ENCODE measurements at places on chromosomes 7 and 10.

GRCh38 chr7:24808518-24808917 is 51.3 kb upstream of the GSDME start:
- no peak for DNase-seq

GRCh38 chr7:4726566-4726965 is 44.5 kb downstream of the FOXK1 start:
- no peak for DNase-seq

DNA sequence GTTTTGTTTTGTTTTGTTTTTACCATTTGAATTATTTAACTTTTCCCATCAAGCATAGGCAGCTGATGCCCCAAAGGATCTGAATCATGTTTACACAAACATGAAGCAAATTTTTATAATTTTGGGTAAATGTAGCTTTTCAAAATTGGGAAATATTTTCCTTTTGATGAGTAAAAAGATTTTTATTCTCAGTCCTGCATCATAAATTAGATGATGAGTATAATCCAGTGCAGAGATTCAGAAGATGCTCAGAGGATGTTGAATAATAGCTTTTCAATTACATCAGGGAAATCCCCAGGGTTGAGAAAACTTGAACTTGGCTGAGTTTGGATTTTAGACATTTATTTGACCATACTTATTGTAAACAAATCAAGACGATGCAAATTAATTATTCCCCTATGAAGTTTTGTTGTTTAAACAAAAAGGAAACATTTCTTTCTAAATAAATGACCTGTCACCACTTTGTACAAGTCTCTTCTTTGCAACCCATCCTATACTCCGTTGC is 121.7 kb downstream of the FAM204A start:
- DNase-seq, result peak; percentile 55

- DNase-seq, result no peak
Observed at GRCh38 chr10:101565370-101565900, 22.6 kb downstream of the POLL start.

- DNase-seq, result peak; percentile 4
Observed at GRCh38 chr10:83272666-83273434, 866.5 kb upstream of the GHITM start.

DNA sequence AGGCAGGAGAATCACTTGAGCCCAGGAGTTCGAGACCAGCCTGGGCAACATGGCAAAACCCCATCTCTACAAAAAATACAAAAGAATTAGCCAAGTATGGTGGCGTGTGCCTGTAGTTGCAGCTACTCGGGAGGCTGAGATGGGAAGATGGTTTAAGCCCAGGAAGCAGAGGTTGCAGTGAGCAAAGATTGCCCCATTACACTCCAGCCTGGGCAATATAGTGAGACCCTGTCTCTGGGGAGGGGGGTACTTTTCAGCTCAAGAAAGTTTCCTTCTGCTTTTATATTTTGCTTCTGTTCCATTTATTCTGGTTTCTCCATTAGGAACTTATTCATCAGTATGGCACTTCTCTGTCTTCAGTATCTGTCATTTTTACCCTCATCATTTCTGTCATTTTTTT is 48.6 kb downstream of the COA1 start:
- DNase-seq, result no peak

- DNase-seq, result no peak
Observed at GRCh38 chr7:86199881-86200614, 443.7 kb upstream of the GRM3 start.

DNA sequence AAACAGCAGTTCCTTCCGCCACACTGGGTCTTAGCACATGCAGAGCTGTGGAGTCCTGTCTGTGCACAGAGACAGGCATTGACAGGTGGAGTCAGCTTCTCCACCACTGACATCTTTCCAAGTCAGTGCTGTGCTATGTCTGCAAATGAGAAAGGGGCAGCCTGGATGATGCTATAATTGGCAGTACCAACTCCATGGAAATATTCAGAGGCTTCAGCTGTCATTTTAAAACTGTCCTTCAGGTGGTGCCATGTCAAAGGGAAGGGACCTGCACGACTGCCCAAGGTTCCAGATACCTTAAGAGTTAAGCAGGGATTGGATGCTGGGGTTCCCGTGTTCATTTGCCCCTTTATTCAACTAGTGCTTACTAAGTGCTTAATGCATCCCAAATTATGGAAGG is 258.0 kb upstream of the PRKCQ start:
- no peak for DNase-seq

- DNase-seq, result peak; percentile 20
Observed at GRCh38 chr10:87092861-87093631, 1.6 kb downstream of the GLUD1 start.

DNA sequence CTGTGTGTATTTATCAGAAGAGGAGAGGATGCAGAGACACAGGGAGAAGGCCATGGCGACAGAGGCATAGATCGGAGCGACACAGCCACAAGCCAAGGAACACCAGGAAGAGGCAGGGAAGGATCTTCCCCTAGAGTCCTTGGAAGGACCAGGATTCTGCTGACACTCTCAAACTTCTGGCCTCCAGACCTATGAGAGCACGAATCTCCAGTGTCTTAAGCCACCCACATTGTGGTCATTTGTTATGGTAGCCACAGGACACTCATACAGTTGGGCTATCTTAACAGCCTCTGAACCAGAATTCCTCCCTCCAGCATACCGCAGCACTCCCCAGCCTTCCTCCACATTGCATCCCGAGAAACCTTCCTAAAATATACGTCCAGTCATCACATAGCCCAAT is 367.0 kb upstream of the MGMT start:
- DNase-seq, result no peak

DNA sequence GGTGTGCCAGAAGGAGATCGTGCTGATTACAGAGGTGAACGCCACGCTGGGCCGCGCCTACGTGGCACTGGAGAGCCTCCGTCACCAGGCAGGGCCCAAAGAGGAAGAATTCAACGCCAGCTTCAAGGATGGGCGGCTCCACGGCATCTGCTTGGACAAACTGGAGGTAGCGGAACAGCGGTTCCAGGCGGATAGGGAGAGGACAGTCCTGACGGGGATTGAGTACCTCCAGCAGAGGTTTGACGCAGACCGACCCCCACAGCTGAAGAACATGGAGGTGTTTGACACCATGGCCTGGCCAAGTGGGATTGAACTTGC is 12.1 kb upstream of the ATP6V0E2 start:
- DNase-seq, result no peak

DNA sequence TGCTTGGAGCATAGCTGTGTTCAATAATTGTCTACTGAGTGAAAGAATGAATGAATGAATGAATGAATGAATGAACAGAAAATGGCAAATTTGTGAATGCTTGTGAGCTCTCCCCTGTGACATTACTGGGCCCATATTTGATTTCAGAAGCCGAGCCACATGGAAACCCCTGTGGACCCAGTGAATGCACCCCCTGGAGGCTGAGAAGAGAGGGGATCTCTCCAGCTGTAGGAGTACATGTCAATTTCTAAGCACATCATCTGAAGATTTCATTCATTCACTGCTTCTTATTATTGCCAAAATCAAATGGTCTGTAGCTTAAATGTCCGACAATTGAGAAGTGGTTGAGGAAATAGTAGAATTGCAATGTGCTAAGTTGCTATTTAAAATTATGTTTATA is 58.3 kb upstream of the DOCK1 start:
- DNase-seq, result no peak

GRCh38 chr7:14765731-14766130 is 136.8 kb downstream of the DGKB start:
- no peak for DNase-seq

DNA sequence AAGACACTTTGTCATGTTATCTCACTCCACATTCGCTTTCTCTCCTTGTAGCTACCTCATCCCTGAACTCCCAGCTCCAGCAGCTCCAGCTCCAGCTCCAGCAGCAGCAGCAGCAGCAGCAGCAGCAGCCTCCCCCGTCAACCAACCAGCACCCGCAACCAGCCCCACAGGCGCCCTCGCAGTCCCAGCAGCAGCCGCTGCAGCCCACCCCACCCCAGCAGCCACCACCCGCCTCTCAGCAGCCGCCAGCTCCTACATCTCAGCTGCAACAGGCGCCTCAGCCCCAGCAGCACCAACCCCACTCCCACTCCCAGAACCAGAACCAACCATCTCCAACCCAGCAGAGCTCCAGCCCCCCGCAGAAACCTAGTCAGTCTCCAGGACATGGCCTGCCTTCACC is 226.6 kb upstream of the YAE1 start:
- DNase-seq, result no peak

DNA sequence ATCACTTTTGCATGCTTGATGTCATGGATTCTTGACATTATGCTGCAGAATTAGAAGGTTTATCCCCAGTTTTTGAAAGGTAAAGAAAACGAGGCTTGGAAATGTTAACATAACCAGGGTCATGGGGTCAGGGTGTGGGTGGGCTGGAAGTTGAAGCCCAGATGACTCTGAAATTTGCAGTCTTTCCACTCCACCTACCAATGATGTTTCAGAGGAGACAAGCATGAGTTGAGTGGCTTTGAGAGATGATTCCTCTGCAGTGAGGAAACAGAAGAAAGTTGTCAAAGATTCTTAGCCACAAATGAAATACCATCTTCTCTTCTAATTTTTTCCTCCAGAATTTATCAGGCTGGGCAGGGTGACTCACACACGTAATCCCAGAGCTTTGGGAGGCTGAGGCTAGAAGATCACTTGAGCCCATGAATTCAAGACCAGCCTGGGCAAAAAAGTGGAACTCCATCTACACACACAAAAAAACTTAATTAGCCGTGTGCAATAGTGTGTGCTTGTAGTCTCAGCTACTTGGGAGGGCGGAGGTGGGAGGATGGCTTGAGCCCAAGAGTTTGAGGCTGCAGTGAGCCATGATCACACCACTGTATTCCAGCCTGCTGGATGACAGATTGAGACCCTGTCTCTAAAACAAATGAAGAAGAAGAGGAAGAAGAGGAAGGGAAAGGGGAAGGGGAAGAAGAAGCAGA is 239.1 kb upstream of the AUTS2 start:
- DNase-seq, result peak; percentile 72

GRCh38 chr7:47253650-47254080 is 328.2 kb downstream of the TNS3 start:
- DNase-seq, result peak; percentile 68

DNA sequence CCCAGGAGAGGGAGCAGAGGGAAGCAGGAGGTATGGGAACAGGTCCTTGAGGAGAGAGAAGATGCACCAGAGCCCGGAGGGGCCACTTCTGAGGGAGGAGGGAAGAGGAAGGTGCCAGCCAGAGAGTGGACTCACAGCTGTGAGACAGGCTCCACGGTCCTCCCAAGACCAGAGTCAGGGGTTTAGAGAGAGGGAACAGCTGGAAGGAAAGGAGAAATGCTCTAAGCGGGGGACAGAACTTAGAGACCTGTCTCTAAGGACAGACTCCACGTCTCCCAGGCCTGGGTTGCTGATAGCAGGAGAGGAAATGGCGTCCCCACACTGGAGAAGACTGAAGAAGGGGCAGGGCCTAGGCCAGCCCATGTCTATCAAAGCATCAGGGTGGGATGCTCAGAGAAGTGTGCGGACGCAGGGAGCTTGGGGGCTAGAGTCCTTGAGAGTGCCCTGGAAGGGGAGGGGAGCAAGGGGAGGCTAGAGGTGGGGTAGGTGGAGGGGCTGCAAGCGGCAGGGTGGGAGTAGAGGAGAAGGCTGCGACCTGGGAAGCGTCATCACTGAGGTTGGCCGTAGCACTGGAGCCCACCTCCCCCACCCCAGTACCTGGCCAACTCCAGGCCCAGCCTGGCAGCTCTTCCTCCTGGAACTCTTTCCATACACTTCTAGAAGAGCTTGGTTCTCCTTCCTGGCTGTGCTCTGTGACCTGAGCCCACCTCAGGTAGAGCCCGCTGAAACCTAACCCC is 25.6 kb upstream of the GRID1 start:
- no peak for DNase-seq

GRCh38 chr10:74231375-74231774 is 80.4 kb downstream of the ADK start:
- no peak for DNase-seq

DNA sequence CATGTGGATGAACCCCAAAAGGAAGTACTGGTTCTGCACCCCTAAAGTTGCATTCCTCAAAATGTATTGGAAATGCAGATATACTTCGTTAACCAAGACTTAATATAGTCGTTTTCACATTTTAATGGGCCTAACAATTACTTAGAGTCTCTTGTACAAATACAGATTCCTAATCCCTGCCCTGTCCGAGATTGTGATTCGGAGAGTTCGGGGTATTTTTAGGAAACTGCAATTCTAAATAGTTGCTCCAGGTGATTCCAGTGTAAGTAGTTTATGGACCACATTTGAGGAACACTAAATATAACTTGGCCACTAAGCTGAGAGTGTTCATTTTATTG is 830 bp downstream of the TRUB1 start:
- DNase-seq, result no peak

- DNase-seq, result no peak
Observed at GRCh38 chr10:7667262-7668141, 736 bp upstream of the ITIH5 start.

DNA sequence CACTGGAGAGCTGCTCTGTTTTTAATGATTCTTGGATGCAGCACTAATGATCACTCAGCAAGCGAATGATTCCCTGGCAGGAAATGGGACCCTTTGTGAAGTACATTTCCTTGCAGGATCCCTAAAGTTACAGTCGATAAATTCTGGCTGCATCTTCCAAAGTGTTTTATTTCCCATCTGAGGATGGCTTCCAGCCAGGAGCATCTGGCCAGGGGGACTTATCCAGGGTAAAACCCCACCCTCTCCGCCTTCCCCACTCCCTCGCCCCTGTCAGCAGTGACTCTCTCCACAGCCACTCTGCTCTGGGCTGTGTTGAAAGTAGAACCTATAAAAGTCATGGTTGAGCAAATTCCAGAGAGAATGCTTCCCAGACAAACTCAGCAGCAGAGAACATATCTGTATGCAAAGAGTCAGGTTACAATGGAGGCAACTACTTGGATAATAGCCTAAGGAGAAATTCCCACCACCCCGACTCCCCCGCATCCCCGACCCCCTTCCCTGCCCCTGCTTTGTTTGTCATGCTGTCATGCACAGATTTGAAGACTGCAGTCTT is 111.0 kb upstream of the ANLN start:
- peak; percentile 70 for DNase-seq

DNA sequence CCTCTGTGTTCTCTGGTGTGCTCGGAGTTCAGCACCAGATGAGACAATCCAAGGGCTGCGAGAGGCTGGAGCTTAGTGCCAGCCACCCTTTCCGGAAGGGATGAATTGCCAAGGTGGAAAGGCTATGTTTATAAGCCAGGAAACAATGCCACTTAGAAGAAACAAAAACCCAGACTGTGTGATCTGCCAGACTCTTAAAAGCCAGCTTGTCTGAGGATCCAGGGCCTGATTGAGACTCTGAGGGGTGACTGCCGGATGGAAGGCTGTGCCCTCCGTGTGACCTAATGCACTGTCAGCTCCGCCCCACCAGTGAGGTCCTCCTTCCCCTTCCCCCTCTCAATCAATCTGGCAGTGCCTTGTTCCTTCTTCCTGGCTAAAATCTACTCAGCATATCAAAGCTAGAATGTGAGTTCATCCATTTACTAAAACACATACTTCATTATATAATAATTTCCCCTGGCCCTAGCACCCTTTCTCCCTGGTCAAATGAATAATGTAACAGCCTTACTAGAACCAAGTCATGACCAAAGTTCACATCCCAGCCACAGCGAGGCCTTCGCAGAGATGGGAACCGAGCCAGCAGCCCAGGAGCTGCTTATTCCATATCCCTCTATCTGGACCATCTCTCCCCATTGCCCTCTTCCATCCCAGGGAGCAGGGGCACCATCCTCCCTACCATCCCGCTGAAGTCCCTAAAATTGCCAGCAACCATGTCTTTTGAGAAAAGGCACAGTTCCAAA is 25.5 kb downstream of the FAM107B start:
- no peak for DNase-seq

All from AG10803 (cell line).